ENCODE measurements at places on chromosomes 2 and 18. TPM values are rescaled to one million over a fixed set of nuclear protein-coding genes. Genes with fewer than 3 reads are reported as not detected.

- no peaks in the 10 kb centered on the region for H3K4me1 ChIP-seq
- H3K27me3 ChIP-seq, result no peaks in the 10 kb centered on the region
- DNase-seq, result no peak
- H3K27ac ChIP-seq, result no peak overlapping the region
- H3K36me3 ChIP-seq, result no peaks in the 10 kb centered on the region
Observed at GRCh38 chr18:9435041-9435440, 40.3 kb upstream of the RALBP1 start.

GRCh38 chr2:44959855-44960254 lies 18.4 kb downstream of the SIX3 start:
- H3K4me3 ChIP-seq, result no peak overlapping the region
- no peaks in the 10 kb centered on the region for H3K4me1 ChIP-seq
- no peak overlapping the region for H3K27ac ChIP-seq
- H3K27me3 ChIP-seq, result peaks cover 53% of the 10 kb centered on the region
- no peak for DNase-seq

- H3K27me3 ChIP-seq, result no peaks in the 10 kb centered on the region
- H3K4me1 ChIP-seq, result peaks cover 39% of the 10 kb centered on the region
- no peak overlapping the region for H3K4me3 ChIP-seq
- peak; percentile 76 for DNase-seq
Observed at GRCh38 chr2:191942090-191942738, 95.3 kb upstream of the CAVIN2 start.

The PNKD gene
- 46.8 TPM for total RNA-seq

GRCh38 chr2:69945441-69945840 lies 16.0 kb downstream of the ASPRV1 start:
- peaks cover 4% of the 10 kb centered on the region for H3K4me1 ChIP-seq
- no peak overlapping the region for H3K27ac ChIP-seq
- H3K27me3 ChIP-seq, result peaks cover 5% of the 10 kb centered on the region
- no peak overlapping the region for H3K4me3 ChIP-seq
- peaks cover 27% of the 10 kb centered on the region for H3K36me3 ChIP-seq

The LRRTM4 gene
- 0.49 TPM for total RNA-seq

DNA sequence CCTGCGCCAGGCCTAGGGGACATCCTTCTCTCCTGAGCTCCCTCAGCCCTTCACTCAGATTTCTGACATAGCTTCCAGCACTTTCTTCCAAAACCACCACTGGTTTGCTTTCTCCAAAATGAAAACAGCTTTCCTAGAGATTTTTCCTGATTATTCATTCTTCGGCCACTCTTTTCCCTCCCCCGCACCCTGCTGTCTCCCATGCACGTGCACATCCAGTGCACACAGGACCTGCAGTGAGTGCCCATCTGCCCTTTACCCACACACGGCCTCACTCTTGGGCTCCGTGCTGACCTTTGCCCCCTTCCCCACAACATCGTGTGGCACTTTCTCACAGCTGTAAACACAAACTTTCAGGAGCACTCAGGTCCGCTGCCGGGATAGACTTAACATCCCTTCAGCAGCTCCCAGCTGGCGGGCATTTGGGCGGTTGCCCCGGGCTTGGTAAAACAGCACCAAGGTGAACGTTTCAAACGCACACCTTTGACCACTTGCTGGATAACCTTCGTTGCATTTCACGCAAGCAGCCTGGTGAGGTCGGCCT lies 25.8 kb downstream of the KIF1A start:
- H3K4me3 ChIP-seq, result no peak overlapping the region
- DNase-seq, result peak; percentile 64
- no peaks in the 10 kb centered on the region for H3K4me1 ChIP-seq
- H3K36me3 ChIP-seq, result no peaks in the 10 kb centered on the region
- H3K27ac ChIP-seq, result no peak overlapping the region

The CSRNP3 gene
- total RNA-seq, result 3.9 TPM

DNA sequence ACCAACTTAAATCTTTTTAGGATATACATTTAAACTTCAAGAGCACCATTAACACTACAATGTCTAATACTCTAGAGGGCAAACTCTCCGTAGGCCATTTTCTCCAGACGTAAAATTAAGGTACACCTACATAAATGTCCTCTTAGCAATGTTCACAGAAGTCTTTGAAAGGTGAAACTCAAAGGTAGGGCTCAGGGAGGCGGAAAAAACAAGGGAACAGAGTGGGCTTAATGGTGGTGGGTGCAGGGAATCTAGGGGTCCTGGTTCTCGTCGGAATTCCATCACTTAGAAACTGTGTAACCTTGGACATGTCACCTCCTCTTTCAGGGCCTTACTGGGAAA lies 668 bp downstream of the NFU1 start:
- peak overlapping the region; percentile 94 for H3K27ac ChIP-seq
- H3K4me3 ChIP-seq, result peak overlapping the region; percentile 77
- H3K27me3 ChIP-seq, result no peaks in the 10 kb centered on the region
- no peaks in the 10 kb centered on the region for H3K4me1 ChIP-seq

GRCh38 chr2:239457586-239458445 lies 57.0 kb upstream of the HDAC4 start:
- H3K4me3 ChIP-seq, result no peak overlapping the region
- DNase-seq, result no peak
- no peaks in the 10 kb centered on the region for H3K4me1 ChIP-seq

The ARHGEF4 gene
- total RNA-seq, result 22.7 TPM

The FER1L5 gene
- not detected for total RNA-seq

- H3K27me3 ChIP-seq, result no peaks in the 10 kb centered on the region
- no peak for DNase-seq
- no peak overlapping the region for H3K4me3 ChIP-seq
- H3K4me1 ChIP-seq, result peaks cover 21% of the 10 kb centered on the region
Observed at GRCh38 chr2:238692562-238692961, 155.3 kb upstream of the TWIST2 start.

GRCh38 chr2:71517851-71518250 lies 64.5 kb downstream of the DYSF start:
- H3K36me3 ChIP-seq, result peaks cover 12% of the 10 kb centered on the region
- H3K27me3 ChIP-seq, result no peaks in the 10 kb centered on the region
- DNase-seq, result peak; percentile 2

GRCh38 chr2:17303054-17303453 lies 215.2 kb downstream of the RAD51AP2 start:
- no peaks in the 10 kb centered on the region for H3K4me1 ChIP-seq
- DNase-seq, result no peak
- H3K36me3 ChIP-seq, result no peaks in the 10 kb centered on the region
- no peaks in the 10 kb centered on the region for H3K27me3 ChIP-seq
- H3K27ac ChIP-seq, result no peak overlapping the region
